ENCODE measurements at places on chromosomes 5 and 9.

GRCh38 chr5:157997991-157998504 lies 139.1 kb upstream of the CLINT1 start:
- no peak for DNase-seq

DNA sequence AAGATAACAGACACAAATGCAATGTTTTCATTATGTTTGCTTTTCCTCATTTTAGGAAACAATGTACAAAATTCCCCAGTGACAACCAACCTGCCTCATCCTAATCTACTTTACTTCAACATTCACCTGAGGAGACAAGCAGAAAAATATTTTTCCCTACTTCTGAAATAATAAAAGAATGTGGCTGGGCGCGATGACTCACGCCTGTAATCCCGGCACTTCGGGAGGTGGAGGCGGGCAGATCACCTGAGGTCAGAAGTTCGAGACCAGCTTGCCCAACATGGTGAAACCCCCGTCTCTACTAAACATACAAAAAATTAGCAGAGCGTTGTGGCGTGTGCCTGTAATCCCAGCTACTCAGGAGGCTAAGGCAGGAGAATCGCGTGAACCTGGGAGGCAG lies 36.9 kb downstream of the MYO10 start:
- no peak for DNase-seq

- DNase-seq: peak; percentile 66
These were observed 29.8 kb upstream of the FABP6 start for GRCh38 chr5:160199410-160199911.

DNA sequence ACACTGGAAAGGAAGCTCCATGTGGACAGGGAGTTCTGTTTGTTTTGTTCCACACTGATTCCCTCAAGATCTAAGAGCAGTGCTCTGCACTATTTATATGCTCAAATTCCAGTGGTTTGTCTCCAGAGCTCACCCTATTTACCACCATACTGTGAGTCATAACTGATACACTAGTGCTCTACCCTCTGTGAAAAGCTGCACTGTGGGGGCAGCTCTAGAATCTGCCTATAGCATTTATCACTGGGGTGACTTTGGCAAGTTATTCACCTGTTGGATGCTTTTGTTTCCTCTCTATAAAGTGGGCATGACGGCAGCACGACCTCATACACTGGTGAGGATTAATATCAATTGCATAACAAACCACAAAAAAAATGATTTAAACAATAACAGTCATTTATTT lies 307.8 kb downstream of the NR2F1-AS1 start:
- no peak for DNase-seq

- peak; percentile 6 for DNase-seq
These were observed 7.3 kb downstream of the EGFLAM start for GRCh38 chr5:38265546-38266179.

DNA sequence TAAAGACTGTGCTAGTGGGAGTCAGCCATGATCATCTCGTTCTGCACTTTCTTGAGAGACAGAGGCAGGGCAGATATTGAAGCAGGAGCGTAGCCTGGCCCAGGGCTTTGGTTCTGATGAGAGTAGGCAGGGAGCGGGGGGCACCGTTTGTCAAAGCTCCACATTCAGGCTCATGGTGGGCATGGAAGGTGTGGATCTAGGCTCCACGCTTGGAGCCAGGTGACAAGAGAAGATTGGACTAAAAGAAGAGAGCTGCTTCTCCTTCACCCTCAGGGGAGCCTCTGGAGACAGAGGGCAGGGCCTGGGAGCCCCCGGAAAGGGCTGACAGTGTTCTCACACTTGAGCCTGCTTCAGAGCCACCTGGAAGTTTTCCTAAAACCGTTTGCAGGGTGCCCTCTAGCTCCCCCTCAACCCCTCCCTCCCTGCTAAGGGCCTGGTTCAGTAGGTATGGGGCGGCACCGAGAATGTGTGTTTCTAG lies 24.7 kb upstream of the FCN2 start:
- DNase-seq: no peak

- no peak for DNase-seq
These were observed 139.3 kb downstream of the LHFPL2 start for GRCh38 chr5:78509145-78509865.

DNA sequence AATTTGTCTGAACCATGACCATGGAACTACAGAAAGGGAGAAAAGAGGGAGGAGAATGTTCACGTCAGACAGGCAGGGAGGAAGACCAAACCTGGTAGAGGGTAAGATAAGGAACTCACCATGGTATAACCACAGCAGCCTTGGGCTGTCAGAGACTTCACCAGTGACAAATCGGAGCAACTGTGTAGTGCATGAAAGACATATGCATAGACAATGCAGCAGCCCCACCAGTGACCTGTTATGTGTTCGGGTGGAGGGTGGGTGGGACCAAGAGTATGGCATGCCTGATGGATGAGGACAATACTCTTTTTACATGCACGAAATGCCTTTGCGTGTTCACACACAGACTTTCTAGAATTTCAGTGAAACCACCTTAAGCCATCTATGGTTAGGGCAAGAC lies 221.8 kb upstream of the RASEF start:
- no peak for DNase-seq

- DNase-seq: no peak
These were observed 1.1 kb upstream of the PTPN3 start for GRCh38 chr9:109499093-109499630.

- no peak for DNase-seq
These were observed 5.6 kb downstream of the JMY start for GRCh38 chr5:79241535-79241979.

- no peak for DNase-seq
These were observed 13.7 kb upstream of the AJM1 start for GRCh38 chr9:136828474-136829140.

DNA sequence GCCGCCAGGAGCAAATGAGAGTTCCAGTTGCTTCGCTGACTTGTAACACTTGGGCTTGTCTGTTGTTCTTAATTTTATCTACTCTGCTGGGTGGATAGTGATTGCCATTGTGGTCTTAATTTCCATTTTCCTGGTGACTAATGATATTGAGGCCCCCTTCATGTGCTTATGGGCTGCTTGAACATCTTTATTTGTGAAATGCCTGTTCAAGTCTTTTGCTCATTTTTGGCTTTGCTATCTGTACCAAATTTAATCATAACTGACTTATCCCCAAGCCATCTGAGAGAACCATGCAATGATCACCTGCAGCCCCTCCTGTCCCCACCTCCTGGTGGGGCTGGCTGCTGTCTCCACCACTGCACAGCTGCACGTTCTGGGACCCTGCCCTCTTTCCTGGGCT lies 20.5 kb downstream of the STC2 start:
- no peak for DNase-seq

DNA sequence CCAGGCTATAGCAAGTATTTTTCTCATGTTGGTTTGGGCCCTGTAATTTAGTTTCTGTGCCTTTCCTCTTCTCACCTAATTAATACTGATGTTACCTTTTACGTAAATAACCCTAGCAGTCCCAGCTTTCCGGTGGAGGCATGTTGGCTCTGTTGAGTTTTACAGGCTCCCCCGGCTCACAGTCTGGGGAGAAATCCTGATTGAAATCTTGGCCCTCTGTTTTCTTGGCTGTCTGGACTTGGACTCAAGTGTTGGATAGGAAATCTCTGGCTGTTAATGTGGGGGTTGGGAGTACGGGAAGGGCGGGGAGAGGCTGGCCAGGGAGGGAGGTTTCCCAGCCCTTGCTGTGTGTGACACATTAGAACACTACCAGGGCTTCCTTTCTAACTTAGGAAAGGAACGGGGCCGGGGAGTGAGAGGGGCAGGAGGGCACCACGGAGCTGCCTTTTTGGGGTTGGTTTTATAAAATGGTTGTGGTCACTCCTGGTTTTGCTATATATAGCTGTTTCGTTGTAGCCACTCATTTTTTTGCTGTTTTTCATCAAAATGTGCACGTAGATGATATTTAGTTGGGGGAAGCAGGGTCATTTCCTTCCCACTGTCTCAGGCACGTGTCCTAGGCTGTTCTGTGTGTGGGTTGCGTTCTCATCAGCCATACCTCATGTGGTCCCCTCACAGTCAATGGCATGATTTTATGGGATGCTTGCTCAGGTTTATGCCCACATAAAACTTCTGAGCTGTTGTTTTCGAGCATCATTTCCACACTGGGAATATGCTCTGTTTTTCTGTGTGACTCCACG lies 11.0 kb downstream of the TRIO start:
- no peak for DNase-seq

DNA sequence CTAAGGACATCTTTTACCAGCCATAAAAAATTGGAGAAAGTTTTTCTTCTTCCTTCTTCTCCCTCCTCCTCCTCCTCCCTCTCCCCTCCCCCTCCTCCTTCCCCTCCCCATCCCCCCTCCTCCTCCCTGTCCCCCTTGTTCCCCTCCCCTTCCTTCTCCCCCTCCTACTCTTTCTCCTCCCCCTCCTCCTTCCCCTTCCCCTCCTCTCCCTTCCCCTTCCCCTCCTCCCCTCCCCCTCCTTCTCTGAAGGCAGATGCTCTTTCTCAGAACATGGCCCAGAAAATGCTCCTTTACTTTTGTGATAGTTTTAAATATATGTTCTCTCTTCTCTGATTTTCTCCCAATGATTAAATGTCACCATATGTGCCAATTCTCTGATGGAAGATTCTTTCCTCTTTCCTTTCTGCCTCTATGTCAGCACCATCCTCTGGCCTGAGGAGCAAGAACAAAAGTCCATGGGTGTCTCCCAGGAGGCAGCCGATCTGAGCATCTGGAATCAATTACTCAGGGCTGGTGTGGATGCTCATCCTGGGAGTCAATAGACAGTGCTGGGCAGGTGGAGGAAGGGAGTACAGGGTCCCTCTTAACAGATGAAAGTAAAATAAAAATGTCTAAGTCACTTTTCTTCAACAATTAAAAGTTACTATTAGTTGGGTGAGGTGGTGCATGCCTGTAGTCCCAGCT lies 63.0 kb upstream of the GNA14 start:
- DNase-seq: no peak

DNA sequence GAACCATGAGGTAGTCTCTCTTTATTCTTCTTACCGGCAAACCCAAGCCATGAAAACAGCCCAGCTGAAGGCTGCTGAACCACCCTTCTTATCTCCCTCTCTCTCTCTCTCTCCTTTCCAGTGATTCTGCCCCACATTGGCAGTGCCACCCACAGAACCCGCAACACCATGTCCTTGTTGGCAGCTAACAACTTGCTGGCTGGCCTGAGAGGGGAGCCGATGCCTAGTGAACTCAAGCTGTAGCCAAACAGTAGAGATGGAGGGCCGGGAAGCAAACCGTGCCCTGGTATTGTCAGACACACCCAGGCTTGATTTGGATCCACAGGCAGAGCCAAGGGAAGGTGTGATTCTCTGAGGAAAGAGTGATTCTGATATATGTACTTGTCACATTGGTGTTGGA lies 14.0 kb downstream of the GRHPR start:
- no peak for DNase-seq

DNA sequence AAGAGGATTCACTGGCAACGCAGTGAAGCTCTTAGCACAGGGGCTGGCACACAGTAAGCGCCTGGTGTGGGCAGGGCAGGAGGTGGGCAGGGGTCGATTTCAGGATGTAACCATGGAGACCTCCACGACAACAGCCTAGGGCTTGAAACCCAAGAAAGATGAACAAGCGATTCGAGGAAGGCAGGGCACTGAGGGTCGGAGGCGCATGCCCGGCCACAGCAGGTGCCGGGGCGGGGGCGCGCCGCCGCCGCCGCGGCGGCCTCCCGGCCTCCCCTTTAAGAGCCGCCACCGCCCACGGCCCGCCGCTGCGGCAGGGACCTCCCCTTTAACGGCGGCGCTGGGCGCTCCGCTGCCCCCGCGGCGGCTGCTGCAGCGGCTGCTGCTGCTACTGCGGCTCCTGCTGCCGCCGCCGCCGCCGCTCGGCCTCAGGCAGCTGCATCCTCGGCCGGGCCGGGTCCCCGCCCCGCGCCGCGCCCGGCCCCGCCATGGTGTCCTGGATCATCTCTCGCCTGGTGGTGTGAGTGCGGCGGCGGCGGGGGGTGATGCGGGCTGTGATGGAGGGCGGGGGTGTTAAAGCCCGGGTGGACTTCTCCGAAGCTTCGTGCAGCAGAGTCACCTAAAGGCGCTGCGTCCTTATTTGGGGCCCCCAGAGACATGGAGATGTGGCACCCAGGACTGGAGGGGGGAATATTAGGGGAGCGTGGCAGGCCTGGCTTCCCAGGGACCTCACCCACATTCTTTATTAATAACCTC lies at the start of gene REEP2:
Gene REEP2 (plus strand): TSS at position 334 of the 753 bp plus-strand sequence. CDS start 152 bp downstream, at position 486.
- peak; percentile 59 for DNase-seq

- DNase-seq: no peak
These were observed 10.2 kb downstream of the DCANP1 start for GRCh38 chr5:135436951-135437418.

- no peak for DNase-seq
These were observed 63.3 kb downstream of the LIX1 start for GRCh38 chr5:97078958-97079743.

DNA sequence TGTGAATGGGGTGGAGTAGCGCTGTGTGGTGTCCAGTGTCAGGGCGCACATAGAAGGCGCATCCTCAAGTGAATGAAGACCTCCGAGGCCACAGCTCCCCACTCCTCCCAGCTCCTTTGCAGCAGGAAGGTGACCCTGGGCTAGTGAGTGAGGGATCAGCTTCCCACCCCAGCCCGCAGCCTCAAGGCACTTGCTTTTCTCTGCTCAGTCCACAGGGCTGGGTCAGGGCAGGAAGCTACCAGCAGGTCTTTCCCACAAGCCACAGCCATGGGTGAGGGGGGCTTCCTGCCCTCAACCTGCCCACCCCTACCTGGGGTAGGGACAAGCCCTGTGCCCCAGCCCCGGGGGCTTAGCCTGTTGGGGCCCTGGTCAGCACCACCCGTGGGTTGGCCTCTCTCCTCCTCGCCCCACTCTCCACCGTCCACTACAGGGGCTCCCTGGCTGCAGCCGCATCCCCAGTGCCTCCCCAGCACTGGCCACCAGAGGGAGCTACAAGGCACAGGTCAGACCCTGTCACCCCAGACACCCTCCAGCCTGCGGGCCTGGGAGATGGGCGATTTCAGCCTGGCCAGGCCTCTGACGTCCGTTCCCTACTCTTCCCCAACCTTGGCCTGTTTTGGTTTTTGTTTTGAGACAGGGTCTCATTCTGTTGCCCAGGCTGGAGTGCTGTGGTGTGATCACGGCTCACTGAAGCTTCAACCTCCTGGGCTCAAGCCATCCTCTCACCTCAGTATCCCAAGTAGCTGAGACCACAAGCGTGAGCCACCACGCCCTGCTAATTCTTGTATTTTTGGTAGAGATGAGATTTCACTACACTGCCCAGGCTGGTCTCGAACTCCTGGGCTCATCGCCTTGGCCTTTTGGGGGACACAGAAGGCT lies 1.3 kb upstream of the ABCA2 start:
- DNase-seq: peak; percentile 76

GRCh38 chr5:87313216-87313615 lies 45.5 kb downstream of the RASA1 start:
- DNase-seq: no peak

- DNase-seq: no peak
These were observed 1.2 kb downstream of the CDKN2B-AS1 start for GRCh38 chr9:21995666-21996398.

- no peak for DNase-seq
These were observed 66.1 kb upstream of the ADRA1B start for GRCh38 chr5:159850160-159850559.
